Lung (tissue), 17 donors: ENCODE measurements at places on chromosomes 6 and 20. TPM values are rescaled to one million over a fixed set of nuclear protein-coding genes. Genes with fewer than 3 reads are reported as not detected.

- H3K4me3 ChIP-seq: no peak overlapping the region
- DNase-seq: no peak
- no peaks in the 10 kb centered on the region for H3K4me1 ChIP-seq
- no peaks in the 10 kb centered on the region for H3K36me3 ChIP-seq
- H3K27me3 ChIP-seq: no peaks in the 10 kb centered on the region
Measured at GRCh38 chr20:6104493-6105188, 18.2 kb downstream of the FERMT1 start.

DNA sequence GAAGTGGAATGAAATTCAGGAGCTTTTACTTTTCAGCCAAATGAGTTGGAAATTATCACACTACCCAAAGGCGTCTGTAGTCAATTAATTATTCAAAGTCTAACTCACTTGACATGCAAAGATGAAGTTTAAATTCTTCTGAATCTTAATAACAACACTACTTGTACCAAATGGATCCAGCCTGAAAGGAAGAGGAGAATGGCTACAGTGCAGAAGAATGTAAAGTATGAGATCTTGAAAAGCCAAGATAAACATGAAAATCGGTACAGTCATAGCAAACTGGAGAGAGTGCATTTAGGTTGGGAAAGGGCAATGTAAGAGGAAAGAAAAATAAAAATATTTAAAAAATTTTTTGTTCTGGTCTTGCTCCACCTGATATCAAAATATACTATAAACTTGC, 195.5 kb downstream of the SIM1 start:
- H3K4me1 ChIP-seq: no peaks in the 10 kb centered on the region
- H3K36me3 ChIP-seq: no peaks in the 10 kb centered on the region
- DNase-seq: no peak
- no peak overlapping the region for H3K27ac ChIP-seq
- H3K4me3 ChIP-seq: no peak overlapping the region
- H3K27me3 ChIP-seq: no peaks in the 10 kb centered on the region

DNA sequence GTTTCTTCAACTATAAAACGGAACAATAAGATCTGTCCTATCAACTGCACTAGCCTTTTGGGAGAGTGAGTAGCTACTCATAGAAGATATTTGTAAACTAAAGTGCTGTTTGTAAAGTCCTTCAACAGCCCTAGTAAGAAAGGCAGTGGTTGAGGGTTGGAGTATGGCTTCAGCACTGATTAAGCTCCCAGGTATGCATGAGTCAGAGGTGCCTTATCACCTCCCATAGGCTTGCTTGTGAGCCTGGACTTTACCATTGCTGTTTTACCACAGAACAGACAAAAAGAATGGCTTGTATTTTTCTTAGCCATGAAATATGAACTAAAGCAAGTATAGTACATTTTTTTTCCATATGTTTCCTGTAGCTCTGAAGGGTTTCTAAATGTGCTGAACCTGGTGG, 44.1 kb downstream of the SAMD3 start:
- H3K4me3 ChIP-seq: no peak overlapping the region
- no peaks in the 10 kb centered on the region for H3K36me3 ChIP-seq
- H3K4me1 ChIP-seq: no peaks in the 10 kb centered on the region
- H3K27me3 ChIP-seq: no peaks in the 10 kb centered on the region

DNA sequence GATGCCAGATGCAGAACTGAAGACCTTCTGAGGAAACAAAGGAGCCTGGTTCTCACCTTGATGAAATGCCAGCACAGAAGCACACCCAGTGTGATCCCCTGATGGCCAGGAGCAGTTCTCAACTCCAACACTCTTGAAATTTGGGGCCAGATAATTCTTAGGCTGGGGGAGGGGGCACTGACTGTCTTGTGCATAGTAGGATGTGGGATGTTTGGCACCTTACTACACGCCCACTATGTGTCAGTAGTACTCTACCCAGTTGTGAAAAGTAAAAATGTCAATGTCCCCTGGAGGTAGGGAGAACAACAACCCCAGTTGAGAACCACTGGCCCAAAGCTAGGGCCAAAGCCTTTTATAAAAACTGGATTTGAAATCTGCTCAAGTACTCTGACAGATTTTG, 398.3 kb upstream of the ARID1B start:
- H3K4me1 ChIP-seq: peaks cover 33% of the 10 kb centered on the region
- no peak overlapping the region for H3K27ac ChIP-seq
- no peaks in the 10 kb centered on the region for H3K27me3 ChIP-seq
- no peak for DNase-seq
- no peak overlapping the region for H3K4me3 ChIP-seq

The TRIM31 gene
- total RNA-seq: 0.31 TPM

The CRYBG1 gene
- 28.0 TPM for total RNA-seq

The HSPA12B gene
- 28.3 TPM for total RNA-seq

The FAM217A gene
- not detected for total RNA-seq

The FAXC gene
- total RNA-seq: 5.9 TPM
